ENCODE measurements at places on chromosomes 11 and 22. TPM values are rescaled to one million over a fixed set of nuclear protein-coding genes. Genes with fewer than 3 reads are reported as not detected.

GRCh38 chr11:69430566-69430965 lies 50.9 kb upstream of the LINC01488 start:
- H3K27me3 ChIP-seq = no peaks in the 10 kb centered on the region
- H3K4me3 ChIP-seq = no peak overlapping the region
- no peaks in the 10 kb centered on the region for H3K36me3 ChIP-seq
- no peak overlapping the region for H3K27ac ChIP-seq
- H3K4me1 ChIP-seq = no peaks in the 10 kb centered on the region
- DNase-seq = no peak

The VEGFB gene
- 20.0 TPM for total RNA-seq

The DRICH1 gene
- total RNA-seq = not detected

DNA sequence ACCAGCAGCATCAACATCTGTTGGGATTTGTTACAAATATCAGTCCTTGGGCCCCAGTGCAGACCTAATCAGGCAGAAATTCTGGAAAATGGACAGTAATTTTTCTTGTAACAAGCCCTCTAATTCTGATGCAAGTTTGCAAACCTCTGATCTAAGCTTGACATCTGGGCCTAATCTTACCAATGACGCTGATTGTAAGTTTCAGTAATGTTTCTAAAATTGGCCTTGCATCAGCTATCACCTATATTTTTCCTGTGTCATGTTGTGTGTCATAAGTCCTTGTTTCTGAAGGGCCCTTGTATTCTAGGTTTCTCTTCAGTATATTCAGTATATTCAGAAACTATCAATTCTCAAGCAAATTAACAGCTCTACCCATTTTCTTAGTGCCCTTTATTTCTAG lies 36.4 kb downstream of the ZNF215 start:
- H3K4me1 ChIP-seq = no peaks in the 10 kb centered on the region
- H3K27me3 ChIP-seq = no peaks in the 10 kb centered on the region
- no peak overlapping the region for H3K27ac ChIP-seq
- no peak for DNase-seq

The CCDC73 gene
- total RNA-seq = not detected

The RIMBP3B gene
- total RNA-seq = not detected

GRCh38 chr22:44181912-44182587 lies 1.3 kb downstream of the PARVG start:
- no peak for DNase-seq
- no peaks in the 10 kb centered on the region for H3K36me3 ChIP-seq
- H3K27me3 ChIP-seq = no peaks in the 10 kb centered on the region
- H3K4me1 ChIP-seq = no peaks in the 10 kb centered on the region
- H3K27ac ChIP-seq = no peak overlapping the region

DNA sequence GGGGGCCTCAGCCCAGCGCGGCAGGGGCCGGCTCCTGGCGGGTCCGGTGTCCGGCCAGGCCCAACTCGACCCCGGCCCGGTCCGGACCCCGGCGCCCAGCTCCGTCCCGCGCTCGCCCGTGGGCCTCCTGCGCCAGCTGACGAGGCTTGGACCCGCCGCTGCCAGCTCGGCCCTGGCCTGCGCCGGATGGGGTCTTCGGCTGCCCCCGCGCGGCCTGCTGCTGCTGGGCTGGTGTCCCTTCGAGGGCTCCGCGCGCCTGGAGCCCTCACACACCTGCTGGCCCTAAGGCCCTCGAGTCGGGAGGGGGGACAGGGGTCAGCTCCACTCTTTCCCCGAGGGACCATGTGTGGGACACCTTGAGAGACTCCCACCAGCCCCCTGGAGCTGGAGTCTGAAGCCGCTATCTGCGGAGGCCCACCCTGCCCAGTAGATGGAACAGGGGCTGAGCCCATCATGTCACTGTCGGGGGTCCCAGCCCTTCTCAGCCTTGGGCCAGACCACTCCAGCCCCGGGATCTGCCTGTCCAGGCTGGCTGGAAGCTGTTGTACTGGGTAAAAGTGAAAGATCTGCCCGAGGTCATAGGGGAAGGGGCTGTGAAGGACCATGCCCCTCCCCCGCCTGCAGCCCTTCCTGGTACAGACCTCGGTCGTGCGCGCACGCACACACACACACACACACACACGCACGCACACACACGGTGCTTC lies 768 bp upstream of the CDKN1C start:
- H3K4me3 ChIP-seq = no peak overlapping the region
- peak; percentile 62 for DNase-seq
- peak overlapping the region; percentile 90 for H3K27ac ChIP-seq
- no peaks in the 10 kb centered on the region for H3K27me3 ChIP-seq

The FCHSD2 gene
- total RNA-seq = 17.4 TPM

DNA sequence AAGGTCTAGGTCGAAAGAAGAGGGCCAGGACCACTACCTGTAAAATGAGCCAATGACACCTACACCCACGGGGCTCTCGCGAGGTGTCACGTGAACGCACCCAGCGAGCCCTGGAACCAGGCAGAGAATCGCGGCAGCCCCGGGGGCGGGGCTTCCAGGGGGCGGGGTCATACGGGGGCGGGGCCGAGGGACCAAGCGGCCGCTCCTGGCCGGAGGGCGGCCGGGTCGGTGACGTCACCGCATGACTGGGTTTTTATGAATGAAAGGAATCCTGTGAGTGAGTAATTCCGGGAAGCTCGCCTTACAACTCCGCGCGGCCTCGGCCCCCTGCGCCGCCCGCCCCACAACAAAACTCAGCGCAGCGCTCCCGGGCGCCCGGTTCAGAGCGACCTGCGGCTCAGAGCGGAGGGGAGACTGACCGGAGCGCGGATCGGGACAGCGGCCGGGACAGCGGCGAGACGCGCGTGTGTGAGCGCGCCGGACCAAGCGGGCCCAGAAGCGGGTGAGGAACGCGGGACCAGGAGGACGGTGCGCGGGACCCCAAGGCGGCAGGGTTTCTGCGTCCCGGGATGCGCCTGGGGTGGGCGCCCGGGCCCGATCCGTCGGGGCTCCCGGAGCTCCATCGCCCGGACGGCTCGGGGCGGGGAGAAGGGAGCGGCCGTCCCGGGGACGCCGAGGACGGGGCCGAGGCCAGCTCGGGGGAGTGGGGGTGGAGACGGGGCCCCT lies at the start of gene MAFF:
Gene MAFF, plus strand, starts transcription at position 284 of the 726 bp plus-strand sequence. CDS start 11,860 bp downstream, outside the sequence.
- DNase-seq = peak; percentile 98
- peak within 1 kb of the TSS; percentile 99 for H3K27ac ChIP-seq
- H3K4me1 ChIP-seq = peaks cover 7% of the 10 kb centered on the region
- H3K36me3 ChIP-seq = no peaks in the 10 kb centered on the region

The DGAT2 gene
- 1.5 TPM for total RNA-seq

The DDTL gene
- 0.26 TPM for total RNA-seq

DNA sequence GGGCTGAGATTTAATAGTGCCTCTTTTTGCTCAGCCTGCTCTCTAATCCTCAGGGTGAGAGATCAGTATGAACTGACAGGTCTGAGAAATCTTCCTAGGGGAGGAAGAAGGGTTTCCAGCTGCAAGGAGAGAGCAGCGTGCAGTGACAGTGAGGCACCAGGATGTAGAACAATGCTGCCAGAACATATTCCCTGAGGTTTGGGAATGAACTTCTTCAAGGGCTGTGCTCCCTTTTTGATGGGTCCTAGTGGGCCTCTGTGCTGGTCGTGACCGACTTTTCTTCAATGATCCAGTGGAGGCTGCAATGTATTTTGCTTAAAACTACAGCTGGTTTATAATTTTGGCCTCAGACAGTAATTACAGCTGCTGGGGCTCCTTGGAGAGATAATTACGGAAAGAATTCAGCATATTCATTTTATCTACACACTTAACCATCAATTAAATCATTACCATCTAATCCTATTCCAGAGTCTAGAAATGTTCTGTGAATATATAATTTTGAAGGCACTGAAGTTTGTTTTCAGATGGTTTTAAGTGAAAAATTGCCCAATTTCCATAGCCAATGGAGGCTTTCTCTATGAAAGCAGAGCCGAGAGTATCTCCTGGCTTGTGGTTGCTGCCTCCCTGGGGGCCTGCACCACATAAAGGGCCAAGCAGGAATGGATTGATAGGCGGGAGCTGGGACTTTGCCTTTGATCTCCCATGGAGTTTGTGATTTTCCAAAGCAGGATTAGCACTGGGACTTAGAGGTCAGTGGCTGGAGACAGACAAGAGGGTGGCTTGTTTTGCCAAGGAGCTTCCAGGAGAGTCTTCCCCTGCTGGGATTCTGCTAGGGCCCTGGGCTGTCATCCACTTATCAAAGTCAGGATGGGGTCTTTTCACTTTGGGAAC lies 41.0 kb upstream of the OLFML1 start:
- H3K36me3 ChIP-seq = no peaks in the 10 kb centered on the region
- no peaks in the 10 kb centered on the region for H3K4me1 ChIP-seq
- H3K4me3 ChIP-seq = no peak overlapping the region
- no peak for DNase-seq
- H3K27ac ChIP-seq = no peak overlapping the region
- H3K27me3 ChIP-seq = no peaks in the 10 kb centered on the region

All from uterus (tissue), 4 donors.